ENCODE measurements at places on chromosomes 2 and 18.

GRCh38 chr2:187477051-187477450, 29.0 kb upstream of the CALCRL start:
- no peak for DNase-seq

- DNase-seq = no peak
Observed at GRCh38 chr18:40233931-40234616, 1721.0 kb upstream of the PIK3C3 start.

GRCh38 chr2:173664513-173664910, 300.7 kb downstream of the SP3 start:
- DNase-seq = peak; percentile 38

- no peak for DNase-seq
Observed at GRCh38 chr2:226497146-226497909, 302.3 kb downstream of the IRS1 start.

DNA sequence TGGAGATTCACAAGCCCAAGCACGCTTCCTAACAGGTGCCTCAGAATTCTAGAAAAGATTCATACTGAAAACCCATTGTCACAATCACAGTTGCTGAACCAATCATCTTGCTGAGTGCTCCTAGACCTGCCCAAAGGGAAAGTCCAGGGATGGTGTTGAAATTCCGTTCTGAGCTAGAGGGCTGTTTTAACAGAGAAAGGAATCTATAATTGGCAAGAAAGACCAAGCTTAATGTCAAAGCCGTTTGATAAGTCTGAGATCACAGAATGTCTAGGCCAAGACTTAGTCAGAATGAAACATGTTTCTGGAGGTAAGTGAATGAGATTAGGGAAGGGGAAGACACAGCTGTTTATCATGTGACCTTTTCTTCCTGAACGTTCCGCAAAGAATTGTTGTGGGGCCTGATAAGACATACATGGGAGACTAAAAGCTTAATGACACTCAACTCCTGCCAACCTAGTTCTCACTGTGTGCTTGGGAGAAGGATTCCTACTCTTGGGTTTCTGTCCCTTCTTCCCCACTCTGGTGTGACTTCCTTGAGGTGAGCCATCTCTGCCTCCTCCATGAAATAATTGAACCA, 27.5 kb downstream of the PMAIP1 start:
- DNase-seq = no peak

DNA sequence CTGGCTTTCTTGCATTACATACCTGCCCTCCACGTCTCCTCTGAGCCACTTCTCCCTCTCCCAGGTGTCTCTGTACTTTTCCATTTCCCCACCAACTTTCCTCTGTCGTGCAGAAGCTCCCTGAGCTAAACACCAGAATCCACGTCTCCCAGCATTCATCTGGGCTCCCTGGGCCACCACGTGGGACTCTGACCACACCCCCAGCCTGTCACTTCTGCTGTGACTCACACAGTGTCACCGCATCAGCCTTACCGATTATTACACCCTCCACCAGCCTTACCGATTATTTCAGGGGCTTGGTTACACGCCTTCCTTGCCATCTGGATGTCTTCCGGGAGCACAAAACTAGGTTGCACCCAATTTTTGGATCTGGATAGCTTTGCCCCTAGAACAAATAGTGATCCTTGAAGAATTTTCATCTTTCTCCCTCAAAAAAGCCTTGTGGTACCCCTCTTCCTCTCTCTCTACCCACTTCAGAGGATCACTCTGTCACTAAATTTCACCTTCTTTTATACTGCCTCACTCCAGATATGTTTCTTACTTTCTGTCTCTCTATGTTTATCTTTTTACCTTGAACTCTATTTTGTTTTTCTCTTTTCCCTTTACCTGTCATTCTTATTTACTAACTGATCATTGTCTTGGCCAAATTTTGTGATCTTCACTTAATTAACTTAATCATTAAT, 136.9 kb upstream of the CAB39 start:
- no peak for DNase-seq
